ENCODE measurements at places on chromosomes 2 and 18.
A peak's percentile ranks its signal among the peaks of the same experiment; 100 is the strongest.

- DNase-seq = no peak
Observed at GRCh38 chr18:7603259-7604000, 36.3 kb downstream of the PTPRM start.

- peak; percentile 37 for DNase-seq
Observed at GRCh38 chr2:8488001-8488738, 193.7 kb upstream of the ID2 start.

GRCh38 chr2:33719067-33719466 lies 120.0 kb upstream of the FAM98A start:
- no peak for DNase-seq

DNA sequence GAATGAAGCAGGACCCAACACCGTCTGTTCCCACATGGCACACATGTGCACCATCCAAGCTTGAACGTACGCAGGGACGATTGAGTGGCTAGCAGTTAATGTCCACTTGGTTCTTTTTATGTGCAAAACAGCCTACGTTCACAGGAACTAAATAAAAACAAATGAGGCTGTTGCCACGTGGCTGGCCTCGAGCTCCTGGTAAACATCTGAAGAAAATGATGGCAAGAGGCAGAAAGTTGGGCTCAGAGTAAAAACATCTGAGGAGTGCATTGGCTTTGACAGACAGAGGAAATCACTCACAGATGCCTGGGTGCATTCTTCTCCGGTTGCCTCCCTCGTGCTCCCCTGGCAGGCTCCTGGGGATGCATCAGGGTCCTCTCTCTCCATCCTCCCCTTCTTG lies 177.9 kb downstream of the NRP2 start:
- DNase-seq = no peak

GRCh38 chr2:172998547-172999272 lies 76.9 kb upstream of the MAP3K20 start:
- DNase-seq = no peak

GRCh38 chr2:236661762-236662110 lies 92.1 kb downstream of the ACKR3 start:
- DNase-seq = no peak

GRCh38 chr2:159855557-159856061 lies 57.6 kb upstream of the CD302 start:
- DNase-seq = no peak

- no peak for DNase-seq
Observed at GRCh38 chr2:3307236-3307635, 70.4 kb downstream of the EIPR1 start.

DNA sequence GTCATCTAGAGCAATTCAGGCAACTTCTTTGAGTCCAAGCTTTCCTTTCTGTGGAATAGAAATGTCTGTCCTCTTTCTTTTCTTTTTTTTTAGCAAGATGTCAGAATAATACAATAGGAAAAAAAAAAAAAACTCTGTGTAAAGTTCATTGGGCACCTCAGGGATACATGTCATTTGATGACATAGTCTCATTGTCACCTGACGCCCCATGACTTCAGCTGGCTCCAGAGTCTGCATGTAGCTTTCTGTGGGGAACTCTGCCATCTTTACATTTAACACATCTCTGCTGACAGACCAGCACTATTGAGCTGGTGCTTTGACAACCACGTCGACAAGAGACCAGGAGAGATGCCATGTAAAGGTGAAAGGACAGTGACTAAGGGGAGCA lies 172.5 kb upstream of the KLF7 start:
- no peak for DNase-seq

GRCh38 chr18:42001801-42002200 lies 46.8 kb downstream of the PIK3C3 start:
- no peak for DNase-seq

DNA sequence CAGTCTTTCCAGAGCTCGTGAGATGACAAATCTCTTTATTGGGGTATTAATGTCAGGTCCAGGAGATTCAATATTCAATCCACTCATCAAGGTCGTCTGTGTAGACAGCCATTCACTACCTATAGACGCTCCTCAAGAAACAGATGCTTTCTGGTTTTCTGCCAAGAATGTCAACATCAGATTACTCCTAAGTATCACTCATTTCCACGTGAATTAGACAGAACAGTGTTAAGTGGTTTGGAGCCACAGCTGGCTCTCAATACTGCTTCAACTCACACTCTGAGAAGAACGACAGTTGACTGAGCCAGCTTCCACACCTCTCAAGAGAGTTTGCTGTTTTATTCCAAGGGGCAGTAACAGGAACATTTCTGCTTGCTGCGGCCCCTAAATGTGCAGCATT lies 113.5 kb upstream of the NEDD4L start:
- no peak for DNase-seq

- DNase-seq = no peak
Observed at GRCh38 chr2:217074576-217075255, 214.9 kb upstream of the TNP1 start.

DNA sequence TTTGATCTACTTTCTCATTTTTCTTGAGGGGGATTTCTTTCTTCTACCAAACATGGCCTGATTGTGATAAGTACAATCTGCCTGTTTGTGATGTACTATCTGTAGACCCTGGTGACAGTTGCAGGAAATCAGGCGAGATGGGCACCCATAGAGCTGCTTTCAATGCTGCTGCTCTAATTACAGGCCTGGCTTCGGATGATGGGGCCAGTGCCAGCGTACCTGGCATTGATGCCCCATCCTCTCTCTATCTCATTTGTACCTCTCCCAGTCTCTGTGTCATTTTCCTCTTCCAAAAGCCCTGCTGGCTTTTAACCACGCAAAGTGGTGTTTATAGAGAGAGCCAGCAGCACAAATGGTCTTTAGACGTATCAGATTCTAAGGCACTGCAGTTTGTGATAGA lies 69.9 kb downstream of the KCTD18 start:
- DNase-seq = no peak

GRCh38 chr2:192499476-192499875 lies 304.7 kb upstream of the TMEFF2 start:
- no peak for DNase-seq

DNA sequence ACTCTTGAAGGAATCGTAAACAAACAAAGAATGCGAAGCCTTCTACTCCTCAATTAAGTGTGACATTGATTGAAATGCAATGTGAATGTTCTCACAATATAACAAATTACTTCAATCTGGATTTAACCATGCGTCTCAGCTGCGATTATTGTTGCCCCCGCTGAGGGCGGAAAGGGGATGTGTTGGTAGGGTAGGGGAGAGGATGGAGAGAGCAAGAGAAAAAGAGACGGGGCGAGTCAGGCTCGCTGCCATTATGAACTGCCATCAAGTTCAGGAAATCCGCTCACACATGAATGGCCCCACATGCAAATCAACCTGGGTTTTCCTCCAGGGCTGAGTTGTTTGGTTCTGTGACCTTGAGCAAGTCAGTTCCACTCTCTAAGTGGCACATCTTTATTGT lies 129.8 kb downstream of the PXDN start:
- DNase-seq = no peak

DNA sequence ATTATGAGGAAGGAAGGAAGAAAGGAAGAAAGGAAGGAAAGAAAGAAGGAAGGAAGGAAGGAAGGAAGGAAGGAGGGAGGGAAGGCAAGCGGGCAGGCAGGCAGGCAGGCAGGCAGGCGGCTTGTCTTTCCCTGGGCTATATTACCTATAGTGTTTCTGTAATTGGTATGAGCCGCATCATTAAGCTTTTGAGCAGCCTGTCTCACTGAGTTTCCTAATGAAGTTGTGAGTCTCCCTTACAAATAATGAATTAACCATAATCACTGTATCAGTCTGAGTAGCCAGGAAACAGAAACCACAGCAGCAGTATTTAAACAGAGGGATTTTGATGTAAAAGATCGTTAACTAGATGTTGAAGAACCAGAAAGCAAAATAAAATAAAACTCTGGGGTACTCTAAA lies 11.8 kb upstream of the SULT1C3 start:
- no peak for DNase-seq

DNA sequence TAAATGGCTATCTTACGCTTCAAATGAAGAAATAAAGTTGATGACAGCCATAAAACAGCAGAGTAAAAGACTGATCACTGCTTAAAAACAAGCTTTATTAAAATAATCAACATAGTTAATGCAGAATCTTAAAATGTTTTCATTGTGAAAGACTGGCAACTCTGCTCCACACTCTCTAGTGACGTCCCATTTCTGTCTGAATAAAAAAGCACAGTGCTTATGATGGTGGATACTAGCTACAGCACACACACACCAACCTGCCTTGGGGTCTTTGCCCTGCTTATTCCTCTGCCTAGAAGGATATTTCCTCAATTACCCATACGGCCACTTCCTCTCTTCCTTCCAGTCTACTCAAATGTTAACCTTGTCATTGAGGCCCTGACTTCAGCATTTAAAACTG lies 19.1 kb downstream of the C1D start:
- no peak for DNase-seq

DNA sequence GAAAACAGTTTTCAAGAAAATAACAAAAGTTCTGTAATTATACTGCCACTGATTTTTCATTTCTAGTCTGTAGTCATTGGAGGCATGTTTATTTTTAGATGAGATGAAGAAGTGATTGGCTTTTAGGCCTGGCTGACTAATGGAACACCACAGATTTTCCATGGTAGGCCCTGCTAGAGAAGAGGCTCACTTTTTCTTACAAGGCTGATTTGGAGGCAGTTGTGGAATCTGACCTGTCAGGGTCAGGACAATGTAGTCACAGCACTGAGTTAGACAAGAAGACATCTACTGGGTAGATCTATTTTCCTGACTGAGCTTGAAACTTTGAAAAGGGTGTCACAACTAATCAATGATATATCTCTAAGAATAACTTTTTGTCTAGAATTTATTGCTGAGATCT lies 43.9 kb downstream of the KDM3A start:
- no peak for DNase-seq

DNA sequence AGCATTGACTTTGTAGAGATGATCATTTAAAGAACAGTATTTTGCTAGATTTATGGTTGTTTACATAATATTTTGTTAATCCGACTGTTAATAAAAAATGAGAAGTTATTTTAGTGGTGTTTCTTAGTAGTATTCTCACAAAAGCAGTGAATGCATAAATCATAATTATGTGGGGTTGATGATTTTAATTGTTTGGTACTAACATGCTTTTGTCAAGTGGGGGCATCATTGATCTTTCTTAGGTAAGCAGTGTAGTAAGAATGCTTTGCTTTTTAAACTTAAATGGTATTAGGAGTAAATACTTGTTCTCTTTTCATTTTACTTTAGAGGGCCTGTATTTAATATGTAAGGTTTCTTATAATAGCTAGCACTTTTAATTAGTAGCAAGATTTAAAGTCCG lies 109.2 kb upstream of the OTX1 start:
- DNase-seq = no peak

GRCh38 chr2:217407362-217407761 lies 547.5 kb upstream of the TNP1 start:
- DNase-seq = no peak

- no peak for DNase-seq
Observed at GRCh38 chr2:8312861-8313830, 368.7 kb upstream of the ID2 start.

DNA sequence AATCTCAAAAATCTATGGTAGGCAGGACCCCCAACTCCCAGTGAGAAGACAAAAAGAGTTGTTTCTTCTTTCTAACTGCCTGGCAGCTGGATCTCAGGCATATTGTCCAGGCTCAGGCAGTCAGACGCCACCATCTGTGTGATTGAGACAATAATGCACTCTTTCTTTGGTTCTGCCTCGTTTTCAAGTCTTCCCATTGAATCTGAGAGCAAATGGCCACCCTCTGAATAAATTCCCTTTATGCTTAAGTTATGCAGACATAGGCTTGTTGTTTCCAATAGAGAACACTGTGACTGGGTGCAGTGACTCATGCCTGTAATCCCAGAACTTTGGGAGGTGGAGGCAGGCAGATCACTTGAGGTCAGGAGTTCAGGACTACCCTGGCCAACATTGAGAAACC lies 15.3 kb upstream of the CD207 start:
- DNase-seq = no peak

DNA sequence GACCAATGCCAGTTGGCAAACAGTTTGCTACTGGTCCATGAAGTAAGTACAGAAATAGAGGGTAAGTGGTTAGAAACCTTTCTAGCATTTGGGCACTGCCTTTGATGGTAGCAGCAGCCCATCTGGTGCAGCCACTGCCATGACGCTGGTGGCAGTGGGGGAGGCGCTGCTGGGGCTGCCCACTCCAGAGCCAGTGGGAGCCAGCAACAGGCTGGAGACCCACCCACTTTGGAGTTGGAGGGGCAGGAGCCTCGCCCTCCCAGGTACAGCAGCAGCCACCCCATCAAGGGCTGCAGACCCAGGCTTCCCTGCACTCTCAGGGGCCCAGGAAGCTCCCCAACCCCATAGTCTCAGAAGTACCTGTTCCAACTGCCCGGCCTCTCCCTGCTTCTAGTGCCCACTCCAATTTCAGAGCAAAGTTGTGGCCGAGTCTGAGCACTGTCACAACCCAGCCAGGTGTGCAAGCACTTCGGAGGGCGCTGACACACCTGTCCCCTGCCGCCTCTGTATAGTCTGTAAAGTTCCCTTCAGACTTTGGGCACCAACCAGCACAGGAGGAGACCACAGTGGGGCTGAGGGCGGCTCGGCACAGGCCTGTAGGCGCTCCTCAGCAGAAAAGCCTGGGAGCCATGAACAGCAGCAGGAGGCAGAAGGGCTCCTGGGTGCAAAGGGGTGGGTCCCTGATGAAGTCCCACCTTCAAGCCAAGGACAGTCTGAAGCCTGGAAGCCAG lies 125.6 kb upstream of the CCDC150 start:
- DNase-seq = no peak

DNA sequence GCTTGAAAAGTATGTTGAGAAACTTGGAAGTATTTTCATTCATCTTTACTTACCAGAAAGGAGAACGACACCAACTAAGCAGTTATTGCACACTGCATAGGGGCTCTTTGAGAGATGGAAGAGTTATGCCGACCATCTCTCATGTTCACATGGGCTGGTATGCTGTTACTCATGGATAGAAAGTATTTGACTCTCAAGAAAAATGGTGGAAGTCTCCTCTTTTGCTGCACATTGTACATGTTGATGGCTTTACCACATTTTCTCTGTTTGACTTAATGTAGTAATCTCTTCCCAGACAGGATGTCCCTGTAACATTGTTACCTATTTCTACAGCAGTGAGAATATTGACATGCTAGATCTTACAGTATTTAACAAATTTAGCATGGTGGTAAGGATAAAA lies 23.2 kb downstream of the CAB39 start:
- DNase-seq = no peak

Data from stimulated activated CD4-positive, alpha-beta T cell treated with anti-CD3 and anti-CD28 coated beads, TNF-alpha, amount 100 ng/mL, for 48 hours (primary cell).